ENCODE measurements at places on chromosomes 4 and X.

GRCh38 chr4:159420162-159421057 is 317.5 kb downstream of the RAPGEF2 start:
- DNase-seq: no peak

GRCh38 chr4:91212211-91212610 is 1085.0 kb downstream of the CCSER1 start:
- DNase-seq: no peak

- no peak for DNase-seq
Measured at GRCh38 chr4:102678107-102678506, 82.7 kb downstream of the MANBA start.

DNA sequence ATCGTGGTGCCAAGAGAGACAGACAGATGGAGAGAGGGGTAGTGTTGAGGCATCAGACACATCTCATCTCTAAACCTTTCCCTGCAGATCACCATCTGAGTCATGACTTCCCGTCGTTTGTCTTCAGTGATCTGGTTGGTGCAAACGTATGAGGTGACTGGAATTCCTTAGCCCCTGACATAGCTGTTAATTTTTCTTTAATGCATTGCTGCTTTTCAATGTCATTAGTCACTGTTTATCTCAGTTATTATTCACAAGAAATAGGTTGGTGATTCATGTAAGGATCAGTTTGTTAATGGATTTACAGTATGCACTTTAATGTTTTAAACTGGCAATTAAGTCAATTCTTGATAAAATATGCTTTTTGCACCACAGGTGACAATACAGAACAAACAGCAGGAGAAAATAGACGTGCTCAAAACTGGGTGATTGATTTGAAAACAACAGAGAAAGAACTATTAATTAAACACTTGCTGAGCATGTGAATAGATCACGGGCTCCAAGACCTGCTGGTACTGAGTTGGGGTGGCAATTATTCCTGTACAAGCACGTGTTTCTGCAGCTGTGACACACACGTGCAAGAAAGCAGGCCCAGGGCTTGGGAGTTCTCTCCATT is 1.3 kb upstream of the TMEM154 start:
- DNase-seq: no peak

DNA sequence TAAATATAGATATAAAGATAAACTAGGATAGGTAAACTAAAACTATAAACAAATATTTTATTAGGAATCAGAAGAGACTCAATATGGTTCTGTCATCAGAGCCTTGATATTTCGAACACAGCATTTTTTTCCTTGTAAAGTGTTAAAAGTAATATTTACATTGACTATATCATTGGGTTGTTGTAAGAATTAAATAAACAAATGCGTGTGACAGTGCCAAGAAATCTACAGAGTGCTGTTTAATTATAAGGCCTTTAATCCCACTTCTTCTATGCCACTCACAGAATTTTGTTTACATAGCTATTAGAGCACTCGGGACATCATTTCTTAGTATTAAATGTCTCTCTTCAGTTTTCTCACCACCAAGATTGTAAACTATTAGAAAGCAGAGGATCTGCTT is 807.4 kb downstream of the FSTL5 start:
- DNase-seq: no peak

DNA sequence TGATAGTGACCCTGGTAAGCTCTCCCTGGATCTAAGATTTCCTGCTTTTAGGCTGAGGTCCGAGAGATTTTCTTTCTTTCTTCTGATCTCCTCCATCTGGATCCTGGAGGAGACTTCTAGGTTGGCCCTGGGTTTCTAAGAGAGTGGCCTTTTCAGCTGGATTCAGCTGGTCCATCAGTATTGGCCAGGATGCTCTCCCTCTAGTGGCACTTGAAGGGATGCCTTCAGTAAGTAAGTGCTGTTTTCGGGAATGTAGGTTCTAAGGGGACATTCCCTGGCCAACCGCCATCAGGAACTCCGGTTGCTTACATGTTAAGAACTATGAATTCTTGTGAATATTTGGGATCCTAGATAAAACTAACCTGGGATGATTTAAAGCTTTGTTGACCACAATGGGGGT is 56.9 kb downstream of the SERTM2 start:
- DNase-seq: no peak
